ENCODE measurements at places on chromosomes 16 and 17.

DNA sequence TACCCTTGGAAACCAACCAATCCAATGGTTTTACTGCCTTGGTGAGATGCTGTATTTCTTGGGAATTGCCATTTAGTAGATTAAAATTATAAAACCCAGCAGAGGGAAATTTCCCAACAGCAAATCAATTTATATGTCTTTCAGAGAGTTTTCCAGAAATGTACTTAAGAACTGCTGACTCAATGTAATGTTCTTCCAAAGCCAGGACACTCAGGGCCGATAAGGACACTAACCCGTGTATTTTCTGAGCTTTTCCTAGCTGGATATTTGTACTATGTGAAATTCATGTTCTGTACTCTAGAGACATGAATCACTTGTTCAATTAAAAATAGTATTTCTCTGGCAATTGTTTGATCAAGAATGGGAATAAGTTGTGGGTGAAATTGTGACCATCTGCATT lies 121.4 kb downstream of the KCNJ2 start:
- DNase-seq: no peak

DNA sequence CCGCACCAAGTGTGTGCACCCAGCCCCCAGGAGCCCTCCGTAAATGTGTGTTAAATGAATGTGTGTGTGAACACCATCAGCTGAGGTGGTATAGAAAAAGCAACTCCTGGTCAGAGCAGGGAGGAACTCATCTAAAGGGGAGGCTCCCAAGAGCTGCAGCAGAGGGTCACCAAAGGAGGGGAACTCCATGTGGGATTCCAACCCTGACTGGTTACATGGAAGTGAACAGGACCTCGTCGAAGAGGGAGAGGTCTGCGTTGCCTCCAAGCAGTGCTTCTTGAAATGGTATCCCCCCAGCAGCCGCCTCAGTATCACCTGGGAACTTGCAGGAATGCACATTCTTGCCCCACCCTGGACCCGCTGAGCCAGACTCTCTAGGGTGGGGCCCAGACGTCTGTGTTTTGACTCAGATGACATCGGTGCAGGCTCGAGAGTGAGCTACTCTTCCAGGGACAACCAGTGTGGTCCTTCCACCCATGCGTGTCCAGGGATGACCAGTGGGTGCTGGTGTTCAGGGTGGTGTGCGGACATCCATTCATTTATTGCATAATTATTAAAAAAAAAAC lies 30.8 kb downstream of the ADCY9 start:
- no peak for DNase-seq

DNA sequence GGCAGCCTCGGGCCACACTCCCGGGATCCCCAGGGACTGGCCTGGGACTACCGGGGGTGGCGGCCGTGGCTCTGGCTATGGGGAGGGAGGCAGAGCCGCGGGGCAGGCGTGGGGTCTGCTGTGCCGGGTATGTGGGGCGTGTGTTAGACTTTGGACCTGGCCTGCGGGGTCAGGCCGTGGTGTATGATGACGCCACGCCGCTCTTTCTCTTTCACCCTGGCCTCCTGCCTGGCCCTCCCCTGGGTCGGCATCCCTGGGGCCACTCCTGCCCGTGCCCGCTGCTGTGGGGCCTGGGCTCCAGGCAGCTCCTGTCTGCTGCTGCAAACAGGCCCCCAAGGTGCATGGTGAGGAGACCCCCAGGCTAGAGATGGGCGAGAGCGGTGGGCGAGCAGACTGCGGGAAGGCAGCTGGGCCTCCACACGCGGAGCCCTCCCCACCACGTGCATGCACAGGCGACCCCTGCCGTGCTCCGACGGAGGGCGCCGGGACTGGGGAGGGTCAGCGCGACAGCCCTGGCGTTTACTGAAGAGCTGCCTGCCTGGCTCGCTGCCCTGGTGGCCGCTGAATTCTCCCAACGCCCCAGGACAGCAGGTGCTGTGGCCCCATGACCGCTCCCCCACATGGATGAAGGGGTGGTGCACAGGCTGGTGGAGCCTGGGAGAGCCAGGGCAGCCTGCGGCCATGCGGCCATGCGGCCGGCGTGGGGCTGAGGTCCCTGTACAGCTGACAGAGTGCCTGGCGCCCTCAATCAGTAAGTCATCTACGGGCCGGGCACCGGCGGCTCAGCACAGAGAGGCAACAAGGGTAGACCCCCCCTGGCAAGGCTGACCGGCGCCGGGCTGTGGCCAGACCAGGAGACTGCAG lies 16.0 kb downstream of the CAPN15 start:
- no peak for DNase-seq

- DNase-seq: no peak
Observed at GRCh38 chr16:46901709-46902108, 17.5 kb downstream of the GPT2 start.
